ENCODE measurements at places on chromosomes 4 and X.

DNA sequence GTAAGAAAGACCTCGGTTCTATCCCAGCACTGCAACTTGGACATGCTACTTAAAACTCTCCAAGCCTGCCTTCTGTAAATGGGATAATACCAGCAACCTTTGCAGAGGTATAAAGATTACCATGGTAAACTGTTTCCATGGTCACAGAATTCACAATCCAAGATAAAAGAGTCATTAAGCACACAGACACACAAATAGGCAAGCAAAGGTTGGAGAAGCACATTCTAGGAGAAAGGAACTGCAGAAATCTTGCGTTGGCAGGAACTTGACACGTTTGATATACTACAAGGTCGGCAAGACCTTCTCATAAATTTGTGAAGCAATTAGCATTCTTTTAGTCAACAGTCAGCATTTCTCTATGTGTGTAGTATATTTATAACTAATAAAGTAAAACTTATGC is 12.3 kb upstream of the CHRNA9 start:
- no peak for DNase-seq

- DNase-seq, result no peak
Measured at GRCh38 chrX:19849464-19850080, 37.8 kb downstream of the SH3KBP1 start.

DNA sequence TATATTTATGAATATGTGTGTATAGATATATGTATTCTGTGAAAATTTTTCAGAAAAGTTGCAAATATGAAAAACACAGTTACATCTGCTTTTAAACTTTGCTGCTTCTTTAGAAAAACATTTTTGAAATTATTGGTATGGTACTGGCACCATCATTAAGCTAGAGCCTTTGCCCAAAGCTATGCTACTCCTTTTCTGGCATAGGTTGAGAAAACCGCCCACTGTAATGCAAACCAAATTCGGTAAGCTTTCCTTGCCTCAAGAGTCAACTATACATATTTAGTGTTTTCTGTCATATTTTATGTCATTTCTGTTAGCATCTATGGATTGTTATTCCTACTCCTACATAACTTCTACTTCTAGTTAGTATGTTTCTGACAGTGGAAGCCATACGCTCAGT is 50.7 kb downstream of the ANTXR2 start:
- DNase-seq, result no peak

- no peak for DNase-seq
Measured at GRCh38 chrX:36986231-36986630, 21.9 kb upstream of the FAM47C start.

GRCh38 chr4:7537853-7538400 is 103.2 kb upstream of the PSAPL1 start:
- no peak for DNase-seq

DNA sequence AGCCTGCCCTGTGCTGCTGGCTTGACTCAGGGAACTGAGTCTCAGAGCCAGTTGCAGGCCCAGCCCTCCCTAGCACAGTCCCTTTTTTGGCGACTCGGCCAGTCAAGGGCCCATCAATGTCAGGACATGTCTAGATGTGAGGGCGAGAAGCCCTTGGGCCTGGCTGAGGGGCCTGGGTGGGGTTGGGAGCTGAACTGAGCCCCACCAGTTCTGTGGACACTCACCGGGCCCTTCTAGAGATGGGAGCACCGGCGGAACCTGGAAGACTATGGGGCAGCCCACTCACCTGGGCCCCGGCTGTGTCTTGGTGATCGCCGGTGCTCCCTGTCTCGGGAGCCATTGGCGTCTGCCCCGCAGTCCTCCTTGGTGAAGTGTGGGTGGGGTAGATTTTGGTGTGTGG is 245.9 kb downstream of the AFAP1 start:
- no peak for DNase-seq
